CD4-positive, alpha-beta T cell treated with Interleukin-17A for 1 hour (primary cell): ENCODE measurements at places on chromosomes 7 and 10.

DNA sequence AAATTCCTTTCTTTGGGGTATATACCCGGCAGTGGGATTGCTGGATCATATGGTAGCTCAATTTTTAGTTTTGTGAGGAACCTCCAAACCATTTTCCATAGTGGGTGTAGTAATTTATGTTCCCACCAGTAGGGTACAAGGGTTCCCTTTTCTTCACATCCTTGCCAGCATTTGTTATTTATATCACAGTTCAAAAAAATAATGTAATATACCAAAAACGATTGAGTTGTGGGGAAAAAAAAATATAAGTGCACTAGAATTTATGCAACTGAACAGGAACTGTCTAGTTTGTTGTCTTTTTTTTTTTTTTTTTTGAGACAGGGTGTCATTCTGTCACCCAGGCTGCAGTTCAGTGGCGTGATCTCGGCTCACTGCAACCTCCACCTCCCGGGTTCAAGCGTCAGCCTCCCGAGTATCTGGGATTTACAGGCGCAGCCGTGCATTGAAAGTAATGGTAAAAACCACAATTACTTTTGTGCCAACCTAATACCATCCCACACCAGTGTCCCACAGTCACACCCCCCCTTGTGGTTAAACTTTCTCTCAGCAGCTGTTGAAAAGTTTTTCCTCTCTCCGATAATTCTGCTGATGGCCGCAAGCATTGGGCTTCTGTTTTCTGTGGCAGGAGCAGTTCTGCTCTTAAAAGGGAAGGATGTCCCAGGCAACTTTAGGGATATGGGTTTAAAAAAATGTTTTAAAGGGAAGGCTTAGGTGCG is 6.8 kb upstream of the LAT2 start:
- peak; percentile 44 for DNase-seq

- no peak for DNase-seq
Observed at GRCh38 chr7:139916717-139917395, 87.8 kb downstream of the TBXAS1 start.

GRCh38 chr10:89283025-89283935 is 18.6 kb upstream of the IFIT2 start:
- no peak for DNase-seq

GRCh38 chr7:121832347-121832746 is 40.6 kb upstream of the PTPRZ1 start:
- DNase-seq = no peak

GRCh38 chr7:133020496-133020895 is 61.4 kb downstream of the CHCHD3 start:
- DNase-seq = no peak

- no peak for DNase-seq
Observed at GRCh38 chr10:129192344-129193128, 274.5 kb upstream of the MGMT start.

DNA sequence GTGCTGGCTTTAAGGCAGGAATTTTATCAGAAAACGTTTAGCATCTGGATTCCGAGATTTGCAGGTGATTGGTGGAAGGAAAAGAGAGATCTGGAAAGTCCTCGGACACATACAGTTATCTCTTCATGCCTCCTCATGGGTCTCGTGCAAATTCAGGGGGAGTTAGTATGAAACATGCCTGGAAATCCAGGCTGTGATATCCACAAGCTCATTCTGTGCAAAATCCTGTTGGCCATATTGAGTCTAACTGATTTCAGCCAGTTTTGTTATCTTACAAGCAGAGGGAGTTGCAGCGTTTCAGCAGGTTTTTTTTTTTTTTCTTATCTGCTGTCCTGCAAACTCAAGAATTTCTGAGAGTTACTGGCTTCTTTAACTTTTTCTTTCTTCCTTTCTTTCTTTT is 411.5 kb downstream of the GALNT17 start:
- DNase-seq = no peak
